ENCODE measurements at places on chromosomes 1 and 21.

DNA sequence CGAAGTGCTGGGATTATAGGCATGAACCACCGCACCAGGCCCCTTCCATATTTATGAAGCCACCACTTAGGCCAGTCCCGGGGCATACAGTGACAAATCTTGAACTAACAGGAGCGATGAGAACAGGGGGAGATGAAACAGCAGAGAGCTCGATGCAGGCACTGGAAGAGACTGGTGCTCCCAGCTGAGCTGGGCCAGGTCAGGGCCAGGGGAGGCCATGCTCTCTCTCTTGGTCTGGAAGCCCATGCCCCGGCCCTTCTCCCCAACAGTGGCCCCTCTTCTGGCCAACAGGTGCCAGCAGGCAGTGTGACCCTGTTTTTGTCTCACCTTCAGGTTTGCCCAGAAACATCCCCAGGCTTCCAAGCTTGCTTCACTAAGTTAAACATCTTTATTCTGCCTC lies 269.9 kb upstream of the C1orf174 start:
- no peak for DNase-seq

DNA sequence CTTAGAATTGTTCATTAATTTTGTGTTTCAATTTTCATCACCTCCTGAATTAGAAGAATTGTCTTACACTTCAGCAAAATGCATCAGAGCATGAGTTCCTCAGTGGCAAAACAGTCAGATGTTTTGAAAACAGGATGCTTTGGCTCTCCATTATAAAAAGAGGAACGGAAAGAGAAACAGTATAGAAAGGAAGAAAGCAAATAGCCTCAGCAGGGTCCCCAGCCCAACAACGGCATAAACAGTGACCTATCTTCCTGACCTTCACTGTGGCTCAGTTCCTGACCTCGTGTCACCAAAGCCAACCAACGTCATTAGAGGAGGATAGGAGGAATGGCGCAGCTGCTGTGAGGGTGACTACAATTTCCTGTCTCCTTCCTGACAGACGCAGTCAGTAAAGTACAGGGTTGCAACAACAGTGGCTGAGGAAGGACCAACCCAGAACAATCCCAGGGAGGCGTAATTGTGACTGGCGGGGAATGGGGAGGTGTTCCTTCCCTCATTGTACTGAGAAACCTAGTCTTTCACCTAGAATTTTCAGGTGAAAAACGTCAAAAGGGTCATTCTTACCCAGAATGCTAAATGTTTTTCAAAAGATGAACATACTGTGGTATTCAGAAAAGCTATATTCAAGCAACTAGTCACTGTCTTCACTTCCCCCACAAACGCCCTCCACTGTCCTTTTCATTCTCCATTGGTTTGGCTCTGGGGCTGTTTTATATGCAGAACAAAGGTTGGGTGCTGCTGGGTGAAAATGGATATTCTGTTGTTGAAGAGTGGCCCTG lies 197.9 kb upstream of the SGIP1 start:
- peak; percentile 54 for DNase-seq

DNA sequence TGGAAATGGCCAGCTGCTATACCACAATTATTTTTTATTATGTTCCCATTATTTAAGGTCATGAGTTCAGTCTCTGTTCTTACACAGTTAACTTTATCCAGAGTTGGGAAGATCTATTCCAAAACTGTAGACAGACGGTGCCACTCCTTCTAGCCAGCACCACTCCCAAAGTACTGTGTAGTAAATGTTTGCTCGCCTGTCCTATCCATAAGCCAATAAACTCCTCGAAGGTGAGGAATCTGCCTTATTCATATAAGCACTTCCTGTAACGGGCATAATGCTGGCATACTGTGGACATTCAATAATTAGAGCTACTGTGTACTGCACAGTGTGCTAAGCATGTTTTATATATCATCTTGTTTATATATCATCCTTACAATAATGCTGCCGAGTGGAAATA lies 26.1 kb upstream of the STMN1 start:
- no peak for DNase-seq

DNA sequence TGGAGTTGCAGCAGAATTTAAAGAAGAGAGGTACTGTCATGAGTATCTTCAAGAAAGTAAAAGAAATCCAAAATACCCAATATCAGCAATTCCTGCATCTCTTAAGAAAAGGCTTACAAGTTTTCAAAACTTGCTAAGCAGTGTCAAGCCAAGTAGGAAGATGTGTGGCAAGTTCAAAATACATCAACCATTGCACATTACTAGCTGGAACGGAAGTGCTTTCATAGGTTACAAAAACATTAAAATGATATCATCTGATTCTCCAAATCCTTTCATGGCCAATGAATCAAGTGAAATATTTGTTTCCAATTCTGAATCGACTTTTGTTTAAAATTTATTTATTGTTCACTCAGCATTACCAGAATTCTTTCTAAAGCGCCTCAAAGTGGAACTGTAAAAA lies 5.7 kb upstream of the ABCA4 start:
- DNase-seq, result no peak

- DNase-seq, result peak; percentile 89
These were observed at the start of gene ADAMTSL4 for GRCh38 chr1:150548632-150549495. Gene ADAMTSL4 (plus strand): TSS chr1:150549408. CDS start chr1:150552289, 2,881 bp downstream.

GRCh38 chr21:34358866-34359265 lies 4.9 kb upstream of the KCNE2 start:
- no peak for DNase-seq
